ENCODE measurements at places on chromosomes 3 and 15.

DNA sequence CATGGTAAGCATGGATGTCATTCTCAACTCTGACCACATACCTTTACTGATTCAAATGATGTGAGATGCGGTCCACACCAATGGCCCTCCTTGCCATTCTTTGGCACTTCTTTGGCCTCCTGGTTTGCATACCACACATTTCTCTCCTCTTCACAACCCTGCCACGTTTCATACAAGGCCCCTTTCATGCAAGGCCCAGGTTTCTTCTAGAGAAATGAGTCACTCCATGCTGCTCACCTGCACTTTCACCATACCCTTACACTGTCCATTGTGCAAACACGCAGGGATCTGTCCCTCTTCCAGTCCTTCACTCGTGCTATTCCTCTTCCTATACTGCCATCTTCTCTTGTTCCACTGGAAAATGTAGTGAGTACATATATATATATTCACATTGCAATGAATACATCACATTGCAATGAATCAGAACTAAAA lies 24.4 kb upstream of the SLC24A5 start:
- DNase-seq: no peak

DNA sequence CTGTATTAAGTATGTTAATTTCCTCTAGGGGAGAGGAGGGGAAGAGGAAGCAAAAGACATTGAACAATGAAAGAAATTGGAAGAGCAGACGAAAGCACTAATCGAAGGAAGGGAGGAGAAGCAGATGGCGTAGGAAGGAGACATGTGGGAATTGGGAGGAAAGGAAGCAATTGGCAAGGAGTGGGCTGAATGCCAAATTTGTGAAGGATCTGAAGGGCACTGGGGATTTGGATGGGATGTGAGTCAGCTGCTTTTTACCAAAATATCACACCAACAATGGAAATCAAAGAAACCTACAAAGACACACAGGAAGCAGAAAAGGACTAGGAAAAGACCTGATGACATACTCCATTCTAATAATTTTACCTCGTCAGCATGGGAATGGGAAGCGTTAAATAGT lies 1029.8 kb downstream of the ROBO1 start:
- DNase-seq: peak; percentile 96

- DNase-seq: no peak
These were observed 268.0 kb downstream of the NAALADL2 start for GRCh38 chr3:175127075-175127662.

GRCh38 chr3:35291471-35292236 lies 347.7 kb upstream of the ARPP21 start:
- DNase-seq: no peak

- no peak for DNase-seq
These were observed 751.7 kb downstream of the CADM2 start for GRCh38 chr3:85710490-85710889.

- DNase-seq: no peak
These were observed 1.9 kb upstream of the ICE2 start for GRCh38 chr15:60480888-60481287.

GRCh38 chr3:3923619-3924018 lies 124.4 kb downstream of the LRRN1 start:
- DNase-seq: no peak

GRCh38 chr15:90184119-90184785 lies 16.9 kb upstream of the SEMA4B start:
- DNase-seq: no peak

DNA sequence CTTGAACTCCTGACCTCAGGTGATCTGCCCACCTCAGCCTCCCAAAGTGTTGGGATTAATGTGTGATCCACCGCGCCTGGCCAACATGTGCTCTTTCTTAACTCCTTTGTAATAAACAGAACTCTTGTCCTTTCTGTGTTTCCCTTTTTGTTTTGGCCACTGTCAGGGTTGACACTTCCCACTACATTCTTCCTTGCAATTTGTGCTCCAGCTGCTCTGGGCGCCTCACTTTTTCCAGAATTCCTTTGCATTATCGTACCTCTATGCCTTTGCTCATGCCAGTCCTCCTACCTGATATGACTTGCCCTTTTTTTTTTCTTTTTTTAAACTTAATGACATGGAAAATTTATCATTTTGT lies 38.8 kb upstream of the SMAD3 start:
- DNase-seq: no peak

GRCh38 chr3:32184187-32184730 lies 54.2 kb upstream of the CMTM8 start:
- no peak for DNase-seq

DNA sequence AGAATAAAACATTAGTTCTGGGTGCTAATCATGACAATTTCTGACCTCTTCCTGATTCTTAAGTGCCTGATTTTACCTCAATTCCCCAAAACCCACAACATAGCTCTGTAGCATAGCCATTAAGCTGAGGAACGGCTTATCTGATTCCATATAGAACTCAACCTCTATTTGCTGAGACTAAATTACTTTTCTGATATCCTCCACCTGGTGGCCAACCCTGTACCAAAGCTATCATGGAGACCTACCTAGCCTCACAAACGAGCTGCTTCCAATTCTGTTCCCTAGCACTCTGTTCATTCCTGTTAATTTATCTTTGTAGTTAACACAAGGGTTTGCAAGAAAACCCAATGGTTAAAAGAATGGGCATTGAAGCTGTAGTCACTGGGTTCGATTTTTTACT lies 245.2 kb downstream of the PLOD2 start:
- DNase-seq: no peak

DNA sequence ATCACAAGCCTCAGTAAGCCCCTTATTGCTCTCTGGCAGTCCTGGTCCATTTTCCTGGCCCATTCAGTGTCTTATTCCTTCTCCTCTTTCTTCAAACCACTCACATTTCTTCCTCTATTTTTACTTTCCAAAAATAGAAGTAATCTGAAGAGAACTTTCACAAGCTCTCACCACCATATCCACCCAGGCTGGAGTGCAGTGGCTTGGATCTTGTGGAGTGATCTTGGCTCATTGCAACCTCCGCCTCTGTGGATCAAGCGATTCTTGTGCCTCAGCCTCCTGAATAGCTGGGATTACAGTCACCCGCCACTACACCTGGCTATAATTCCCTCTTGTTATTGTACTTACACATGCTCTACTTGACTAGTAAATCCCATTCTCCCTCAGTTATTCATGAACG lies 16.8 kb downstream of the ARMC8 start:
- no peak for DNase-seq

GRCh38 chr3:56361731-56362130 lies 106.5 kb downstream of the ERC2 start:
- peak; percentile 14 for DNase-seq

DNA sequence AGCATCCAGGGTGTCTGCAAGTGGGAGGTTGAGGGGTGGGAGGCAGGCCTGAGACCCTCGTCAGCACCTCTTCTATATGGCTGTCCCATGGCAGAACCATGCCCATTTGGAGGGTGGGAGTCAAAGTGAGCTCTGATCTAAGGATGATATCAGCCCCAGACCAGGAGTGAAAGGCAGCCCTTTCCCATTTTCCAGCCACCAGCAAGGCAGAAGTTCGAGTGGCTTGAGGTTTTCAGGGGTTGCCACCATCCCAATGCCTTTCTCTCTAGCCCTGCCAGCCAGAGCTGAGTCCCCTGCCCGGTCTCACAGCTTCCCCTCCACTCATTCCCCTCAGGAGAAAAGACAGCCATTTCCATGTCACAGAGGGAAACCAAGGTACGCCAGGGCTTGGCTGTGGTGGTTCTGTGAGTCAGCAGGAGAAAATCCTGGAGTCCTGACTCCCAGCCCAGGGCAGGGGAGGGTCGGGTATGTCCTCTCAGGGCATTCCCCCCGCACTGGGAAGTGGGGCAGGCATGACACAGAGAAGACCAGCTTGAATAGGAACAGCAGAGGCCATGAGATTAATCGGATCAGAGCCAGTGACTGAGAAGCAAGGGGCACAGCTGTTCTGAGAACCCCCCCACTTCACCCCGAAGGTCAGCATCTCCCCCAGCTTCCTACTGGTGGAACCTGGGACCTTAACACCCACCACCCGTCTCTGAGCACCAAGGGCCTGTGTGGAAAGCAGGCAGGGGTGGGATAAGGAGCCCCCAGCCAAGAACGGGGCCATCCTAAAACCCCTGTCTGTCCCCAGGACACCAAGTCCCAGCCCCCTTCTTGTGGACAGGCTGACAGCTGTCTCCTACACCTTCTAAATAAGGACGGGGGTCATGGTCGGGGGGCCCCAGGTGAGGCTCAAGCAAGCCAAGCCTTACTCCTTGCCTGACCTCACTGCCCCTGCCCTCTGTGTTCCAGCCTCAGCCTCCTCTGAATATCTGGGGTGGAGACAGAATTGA lies 965 bp upstream of the SLC38A3 start:
- DNase-seq: no peak

DNA sequence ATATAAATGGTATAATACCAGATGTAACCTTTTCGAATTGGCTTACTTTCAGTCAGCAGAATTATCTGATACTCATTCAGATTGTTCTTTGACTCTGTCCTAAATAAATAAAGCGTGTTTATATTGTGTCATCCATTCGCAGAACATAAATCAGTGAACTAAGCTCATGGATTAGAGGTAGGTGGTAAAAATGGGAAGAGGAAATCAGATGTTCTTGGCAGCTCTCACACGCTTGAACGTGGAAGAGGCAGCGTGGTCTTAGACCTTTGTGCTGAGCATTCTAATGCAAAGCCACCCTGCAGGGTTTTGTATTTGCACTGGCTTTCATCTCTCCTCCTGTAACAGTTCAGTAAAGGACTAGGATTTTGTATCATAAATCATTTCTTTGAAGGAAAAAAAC lies 441.4 kb downstream of the GABRG3 start:
- DNase-seq: no peak

GRCh38 chr15:25611603-25612002 lies 172.8 kb upstream of the UBE3A start:
- no peak for DNase-seq

- DNase-seq: no peak
These were observed 407.8 kb downstream of the TUSC7 start for GRCh38 chr3:117117188-117117936.

DNA sequence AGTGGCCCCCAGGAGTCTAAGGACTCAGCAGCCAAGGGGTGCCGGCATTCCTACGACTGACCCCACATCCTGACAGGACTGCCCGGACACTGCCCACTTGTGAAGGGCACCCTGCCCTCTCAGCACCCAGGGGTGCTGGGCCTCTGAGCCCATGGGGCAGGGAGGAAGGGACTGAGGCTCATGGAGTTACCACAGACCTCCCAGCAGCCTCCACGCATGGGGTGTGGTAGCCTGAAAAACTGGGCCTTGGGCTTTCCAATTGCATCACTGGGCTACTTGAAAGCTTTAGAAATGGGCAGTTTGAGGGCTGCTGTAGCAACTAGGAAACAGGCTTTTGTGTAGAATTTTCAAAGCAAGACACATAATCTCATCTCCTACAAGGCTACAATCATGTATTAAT lies 13.2 kb downstream of the TKT start:
- no peak for DNase-seq

GRCh38 chr15:40999190-40999589 lies 45.9 kb downstream of the CHAC1 start:
- DNase-seq: no peak

- DNase-seq: no peak
These were observed 45.6 kb downstream of the CDAN1 start for GRCh38 chr15:42691308-42691707.

GRCh38 chr15:84600331-84600686 lies 500 bp upstream of the ZSCAN2 start:
- DNase-seq: peak; percentile 93

GRCh38 chr15:73500696-73501095 lies 57.7 kb downstream of the REC114 start:
- no peak for DNase-seq

GRCh38 chr3:149327156-149327555 lies 6.3 kb downstream of the TM4SF18 start:
- DNase-seq: no peak

DNA sequence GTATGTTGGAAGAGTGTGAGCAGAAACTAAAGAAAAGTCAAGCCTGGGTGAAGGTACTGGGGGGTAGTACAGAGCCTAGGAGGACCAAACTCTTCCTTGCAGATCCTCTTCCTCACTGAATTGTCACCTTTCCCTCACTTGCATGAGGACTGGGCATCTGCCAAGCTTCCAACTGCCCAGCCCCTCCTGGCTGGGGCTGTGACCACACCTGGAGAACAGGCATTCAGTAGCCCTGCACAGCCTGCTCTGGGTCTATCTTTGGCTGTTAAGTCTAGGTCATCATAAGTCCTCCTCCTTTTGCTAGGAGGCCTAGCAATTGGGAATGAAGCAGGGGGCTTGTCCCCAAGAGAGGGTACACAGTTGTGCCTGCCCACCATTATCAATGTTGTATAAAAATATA lies 55.2 kb downstream of the CAPN7 start:
- DNase-seq: no peak

DNA sequence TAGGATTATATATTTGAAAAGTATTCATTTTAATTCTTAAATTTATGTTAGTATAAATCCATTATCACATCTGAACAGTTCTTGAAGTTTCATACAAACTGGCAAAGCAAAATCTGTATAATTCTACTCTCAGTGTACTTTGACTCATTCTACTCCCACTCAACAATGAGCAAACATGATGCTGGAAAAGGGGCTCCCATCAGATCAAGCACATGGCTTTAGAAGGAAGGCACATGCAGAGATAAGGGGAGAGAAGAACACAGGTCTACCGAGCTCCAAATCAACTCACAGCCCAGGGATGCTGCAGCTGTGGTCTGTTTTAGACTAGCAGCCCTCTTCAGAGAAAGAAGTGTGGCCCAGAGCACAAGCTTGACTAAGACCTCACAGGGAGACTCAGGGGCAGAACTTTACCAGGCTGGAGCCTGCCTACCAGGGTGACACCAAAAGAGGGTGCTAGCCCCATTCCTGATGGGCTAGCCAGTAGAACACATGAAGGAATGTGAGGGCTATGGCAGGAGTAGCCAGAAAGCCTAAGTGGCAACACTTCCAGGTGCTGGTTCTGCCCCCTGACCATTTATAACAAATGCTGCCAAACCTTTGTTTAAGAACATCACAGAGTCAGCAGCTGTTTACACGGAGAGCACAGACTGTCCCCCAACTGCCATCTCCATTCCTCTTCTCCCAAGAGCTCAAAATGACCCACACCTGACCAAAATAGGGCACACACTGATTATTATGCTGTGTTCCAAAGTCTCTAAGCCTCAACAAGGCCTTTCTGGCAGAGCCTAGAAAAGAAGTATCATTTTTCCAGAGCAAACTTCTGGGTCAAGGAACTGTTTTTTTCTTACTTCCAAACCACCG lies 19.5 kb downstream of the SEC22C start:
- DNase-seq: no peak
